Mesendoderm (in vitro differentiated cells): ENCODE measurements at places on chromosomes 2 and 18.
A peak's percentile ranks its signal among the peaks of the same experiment; 100 is the strongest.

GRCh38 chr2:239873656-239874635 is 151.2 kb downstream of the NDUFA10 start:
- no peak for DNase-seq

DNA sequence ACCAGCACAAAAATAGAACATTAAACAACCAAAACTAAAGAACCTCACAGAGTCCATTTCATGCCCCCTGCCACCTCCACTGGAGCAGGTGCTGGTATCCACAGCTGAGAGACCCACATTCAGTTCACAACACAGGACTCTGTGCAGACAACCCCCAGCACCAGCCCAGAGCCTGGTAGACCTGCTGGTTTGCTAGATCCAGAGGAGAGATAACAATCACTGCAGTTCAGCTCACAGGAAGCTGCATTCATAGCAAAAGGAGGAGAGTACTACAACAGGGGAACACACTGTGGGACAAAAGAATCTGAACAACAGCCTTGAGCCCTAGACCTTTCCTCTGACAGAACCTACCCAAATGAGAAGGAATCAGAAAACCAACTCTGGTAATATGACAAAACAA is 326.7 kb downstream of the METTL4 start:
- DNase-seq: peak; percentile 71

GRCh38 chr2:25521126-25521525 is 152.3 kb downstream of the DTNB start:
- no peak for DNase-seq

DNA sequence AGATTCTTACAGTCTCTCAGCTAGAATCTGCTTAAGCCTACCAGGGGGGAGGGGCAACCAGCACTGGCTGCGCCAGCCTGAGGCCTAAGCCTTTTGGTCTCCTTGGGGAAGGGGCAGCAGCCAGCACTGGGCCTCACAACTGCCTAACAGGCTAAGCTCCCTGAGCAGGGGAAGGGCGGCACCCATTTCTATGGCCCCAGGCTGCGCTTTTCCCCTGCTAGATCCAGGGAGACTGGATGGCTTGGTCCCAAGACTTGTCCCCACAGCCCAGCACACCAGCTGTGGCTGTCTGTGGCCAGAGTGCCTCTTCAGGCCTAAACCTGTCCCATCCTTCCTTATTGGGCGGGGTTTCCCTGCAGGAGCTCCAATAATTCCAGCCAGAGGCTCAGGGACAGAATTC is 1230.3 kb upstream of the CRIM1 start:
- no peak for DNase-seq

GRCh38 chr18:50071397-50071796 is 123.5 kb downstream of the MYO5B start:
- no peak for DNase-seq

DNA sequence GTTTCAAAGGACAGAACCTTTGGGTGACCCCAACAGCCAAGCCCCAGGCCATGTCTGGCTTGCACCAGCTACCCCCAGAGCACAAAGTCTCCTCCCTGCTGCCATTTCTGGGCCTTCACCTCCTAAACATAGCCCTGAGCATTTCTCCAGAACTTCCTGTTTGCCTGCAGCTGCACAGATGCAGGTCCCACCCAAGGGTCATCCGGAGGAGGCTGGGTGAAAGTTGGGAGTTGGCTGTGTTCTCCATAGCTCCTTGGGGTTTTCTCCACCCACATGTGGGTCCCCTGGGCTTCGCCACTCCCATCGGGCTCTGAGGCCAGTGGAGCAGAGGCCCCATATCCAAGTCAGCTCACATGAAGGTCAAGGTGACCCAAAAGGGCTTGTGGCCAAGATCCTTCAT is 4.3 kb downstream of the TNP1 start:
- no peak for DNase-seq

GRCh38 chr2:133229974-133230373 is 338.3 kb downstream of the NCKAP5 start:
- DNase-seq: no peak

DNA sequence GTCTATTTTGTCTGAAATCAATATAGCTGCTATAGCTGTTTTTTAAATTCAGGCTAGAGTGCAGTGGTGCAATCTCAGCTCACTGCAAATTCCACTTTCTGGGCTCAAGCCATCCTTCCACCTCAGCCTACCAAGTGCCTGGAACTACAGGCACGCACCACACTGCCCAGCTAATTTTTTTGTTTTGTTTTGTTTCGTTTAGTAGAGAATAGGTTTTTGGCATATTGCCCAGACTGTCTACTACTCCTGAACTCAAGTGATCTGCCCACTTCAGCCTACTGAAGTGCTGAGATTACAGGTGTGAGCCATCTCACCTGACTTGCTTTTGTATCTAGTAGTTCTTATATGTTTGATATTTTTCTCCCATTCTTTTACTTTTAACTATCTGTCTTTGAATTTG is 259.7 kb downstream of the CDH19 start:
- DNase-seq: no peak
